ENCODE measurements at places on chromosomes 1 and 21.

- no peak for DNase-seq
Measured at GRCh38 chr1:25744140-25744581, 55.8 kb upstream of the SELENON start.

DNA sequence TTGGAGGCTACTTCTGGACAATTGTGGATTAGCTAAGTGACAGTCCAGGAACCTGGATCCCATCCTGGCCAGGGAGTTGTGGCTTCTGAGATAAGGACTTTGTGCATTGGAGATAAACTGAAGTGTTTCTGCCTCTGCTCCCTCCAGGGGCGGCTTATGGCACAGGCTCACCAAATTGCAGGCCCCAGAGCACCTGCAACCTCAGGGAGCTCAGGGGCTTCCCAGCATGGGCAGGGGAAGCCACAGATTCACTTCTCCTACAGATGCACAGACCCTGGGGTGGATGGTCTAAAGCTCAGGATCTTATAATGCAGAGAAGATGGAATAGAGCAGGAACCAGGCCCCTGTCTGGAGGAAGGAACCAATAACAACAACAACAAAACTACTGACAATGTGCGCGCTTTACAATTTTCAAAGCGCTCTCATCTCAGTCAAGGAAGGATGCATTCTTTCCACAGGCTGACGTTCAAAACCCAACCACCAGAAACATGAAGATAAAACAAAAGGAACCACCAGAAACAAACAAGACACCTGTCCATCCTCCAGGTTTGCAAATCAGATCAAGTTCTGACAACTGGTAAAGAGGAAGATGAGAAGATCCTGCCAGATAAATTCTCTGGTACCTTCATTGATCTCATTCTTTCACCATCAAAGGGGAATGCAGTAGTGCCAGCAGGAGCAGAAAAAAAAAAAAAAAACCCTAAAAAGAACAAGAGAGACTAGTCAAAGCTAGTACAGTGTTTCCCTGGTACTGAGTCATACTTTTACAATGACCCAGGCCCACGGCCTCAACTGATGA, 121.0 kb upstream of the IRF2BP2 start:
- no peak for DNase-seq

GRCh38 chr1:26276432-26276838, 3.5 kb upstream of the SH3BGRL3 start:
- DNase-seq = no peak

- no peak for DNase-seq
Measured at GRCh38 chr1:241998412-241998921, 431 bp downstream of the MAP1LC3C start.

DNA sequence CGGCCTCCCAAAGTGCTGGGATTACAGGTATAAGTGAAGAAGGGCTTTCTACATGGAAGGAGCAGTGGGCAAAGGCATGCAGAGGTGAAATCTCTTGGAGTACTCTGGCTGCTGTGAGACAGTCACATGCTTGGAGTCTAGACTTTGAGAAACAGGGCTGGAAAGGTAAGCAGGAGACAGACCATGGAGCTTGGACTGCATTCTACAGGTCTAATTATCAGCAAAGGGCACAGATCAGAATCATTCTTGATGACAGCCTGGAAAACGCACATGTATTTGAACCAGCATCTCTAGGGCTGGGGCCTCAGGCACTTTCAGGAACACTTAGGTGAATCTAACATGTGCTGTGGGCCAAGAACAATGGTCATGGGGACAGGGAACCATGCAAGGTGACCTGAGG, 7.3 kb upstream of the PRELP start:
- no peak for DNase-seq

DNA sequence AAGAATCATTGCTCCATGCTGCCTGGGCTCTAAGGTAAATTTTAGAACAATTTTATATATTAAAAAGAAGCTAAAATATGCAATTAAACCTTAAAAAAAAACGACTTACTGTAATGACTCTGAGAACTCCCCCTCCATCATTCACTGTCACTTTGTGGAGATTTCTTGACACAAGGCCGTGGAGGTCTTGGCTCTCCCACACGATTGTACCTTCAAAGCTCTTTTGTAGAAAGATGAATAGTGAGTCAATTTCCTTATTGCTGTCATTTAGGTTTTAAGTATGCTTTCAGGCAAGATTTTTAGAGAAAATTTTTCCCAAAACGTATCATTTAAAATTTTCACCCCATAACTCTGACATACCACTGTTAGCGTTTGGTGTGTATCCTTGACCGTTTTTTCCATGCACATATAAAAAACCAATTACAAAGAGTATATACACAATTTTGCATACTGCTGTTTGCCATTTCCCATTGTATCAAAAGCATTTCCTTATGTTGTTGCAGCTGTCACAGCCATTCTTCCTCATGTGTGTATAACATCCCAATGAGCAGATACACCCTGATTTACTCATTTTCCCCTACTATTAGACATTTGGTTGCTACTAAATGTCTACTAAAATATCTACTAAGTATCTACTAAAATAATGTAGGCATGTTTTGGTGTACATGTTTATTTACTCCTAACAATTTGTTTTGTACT, 33.4 kb downstream of the B3GALNT2 start:
- no peak for DNase-seq

DNA sequence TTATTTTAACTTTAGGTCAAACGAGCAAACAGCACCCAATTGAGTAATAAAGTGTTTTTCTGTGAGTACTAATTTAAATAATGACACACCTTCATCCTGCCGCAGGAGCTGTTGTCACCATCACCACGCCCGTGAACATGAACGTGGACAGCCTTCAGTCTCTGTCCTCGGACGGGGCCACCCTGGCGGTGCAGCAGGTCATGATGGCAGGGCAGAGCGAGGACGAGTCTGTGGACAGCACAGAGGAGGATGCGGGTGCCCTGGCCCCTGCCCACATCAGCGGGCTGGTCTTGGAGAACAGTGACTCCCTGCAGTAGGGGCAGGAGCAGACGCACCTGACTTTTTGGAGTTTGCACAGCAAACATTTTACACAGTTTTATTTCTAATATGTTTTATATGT, 45.9 kb downstream of the CBS start:
- no peak for DNase-seq

DNA sequence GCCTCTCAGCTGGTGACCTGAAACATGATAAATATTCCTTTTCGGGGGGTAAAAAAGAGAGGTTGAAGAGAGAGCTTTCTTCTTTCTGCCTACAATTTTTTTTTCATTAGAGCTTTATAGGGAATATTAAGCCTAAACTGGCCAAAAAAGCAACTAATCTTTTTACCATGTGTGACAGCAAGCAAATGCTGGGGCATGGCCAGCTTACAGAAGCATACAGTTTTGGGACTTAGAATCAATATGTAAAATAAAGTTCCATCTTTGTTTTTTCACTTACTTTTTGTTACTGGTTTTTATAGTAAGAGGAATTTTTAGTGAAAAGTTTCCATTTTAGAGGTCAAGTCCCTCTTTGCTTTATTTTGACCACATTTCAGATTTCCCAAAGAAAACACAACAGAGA, 301.2 kb upstream of the DEPDC1 start:
- DNase-seq = no peak

DNA sequence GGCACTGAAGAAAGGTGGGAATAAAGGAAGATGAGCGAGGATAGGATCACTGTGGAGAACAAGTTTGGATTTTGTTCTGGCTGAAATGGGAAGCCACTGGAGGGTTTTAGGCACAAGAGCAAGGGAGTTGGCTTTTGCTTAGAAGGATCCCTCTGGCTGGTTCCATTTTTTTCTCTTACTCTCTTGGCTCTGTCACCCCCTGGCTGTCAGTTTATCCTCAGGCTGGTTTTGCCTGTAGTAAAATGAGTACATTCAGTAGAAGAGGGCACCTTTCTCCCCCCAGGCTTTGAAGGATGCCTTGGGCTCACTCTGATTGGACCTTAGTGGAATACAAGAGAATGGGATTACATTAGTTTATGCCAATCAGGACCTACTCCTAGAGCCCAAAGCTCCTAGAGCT, 17.1 kb downstream of the CACHD1 start:
- no peak for DNase-seq

DNA sequence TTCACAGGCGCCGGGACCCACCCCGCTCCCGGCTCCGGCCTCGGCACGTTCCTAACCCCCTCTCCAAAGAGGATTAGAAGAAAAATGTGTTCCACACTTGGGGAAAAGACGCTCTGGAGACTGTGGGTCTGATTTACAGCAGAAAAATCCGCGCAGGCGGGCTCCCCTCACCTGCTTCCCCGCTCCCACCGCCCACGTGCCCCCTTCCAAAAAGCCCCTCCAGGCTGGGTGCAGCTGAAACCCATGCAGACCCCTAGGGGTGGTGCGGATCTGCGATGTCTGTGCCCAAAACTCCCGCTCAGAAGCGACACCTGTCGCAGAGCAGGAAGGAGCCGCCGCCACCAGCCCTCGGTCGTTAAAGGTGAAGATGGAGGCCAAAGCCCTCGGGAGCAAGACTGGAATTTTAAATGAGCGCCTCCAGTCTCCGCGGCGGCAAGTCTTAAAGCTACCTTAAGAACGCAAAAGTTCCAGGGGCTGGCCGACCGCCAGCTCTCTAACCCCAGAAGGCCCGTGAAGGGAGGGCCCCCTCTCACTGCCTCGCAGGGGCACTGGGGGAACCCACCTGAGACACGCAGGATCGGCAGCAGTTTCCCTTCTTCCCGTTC, 688 bp upstream of the CHD5 start:
- DNase-seq = no peak

Data from NCI-H510A treated with DMSO at 0.1 percent for 48 hours (cell line).